ENCODE measurements at places on chromosomes 2 and 18.

DNA sequence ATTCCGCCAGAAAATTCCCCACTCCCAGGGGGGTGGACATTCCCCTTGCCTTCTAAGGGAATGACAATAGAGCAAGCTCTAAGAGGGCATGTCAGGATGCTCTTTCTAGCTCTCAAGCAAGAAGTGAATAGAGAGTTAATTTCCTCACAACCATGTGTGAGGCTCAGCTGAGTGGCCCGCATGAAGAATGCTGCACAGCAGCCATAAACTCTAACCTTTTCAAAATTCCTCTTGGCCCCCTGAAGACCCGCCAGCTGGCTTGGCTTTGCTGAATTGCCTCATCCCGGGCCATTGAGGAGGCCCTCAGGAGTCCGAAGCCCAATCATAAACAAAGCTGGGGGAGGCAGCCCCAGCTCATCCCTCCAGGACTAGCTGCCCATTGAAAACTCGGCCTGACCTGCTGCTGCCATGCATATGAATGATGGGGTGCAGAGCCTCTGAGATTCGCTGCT is 38.2 kb downstream of the NRP2 start:
- DNase-seq, result no peak

DNA sequence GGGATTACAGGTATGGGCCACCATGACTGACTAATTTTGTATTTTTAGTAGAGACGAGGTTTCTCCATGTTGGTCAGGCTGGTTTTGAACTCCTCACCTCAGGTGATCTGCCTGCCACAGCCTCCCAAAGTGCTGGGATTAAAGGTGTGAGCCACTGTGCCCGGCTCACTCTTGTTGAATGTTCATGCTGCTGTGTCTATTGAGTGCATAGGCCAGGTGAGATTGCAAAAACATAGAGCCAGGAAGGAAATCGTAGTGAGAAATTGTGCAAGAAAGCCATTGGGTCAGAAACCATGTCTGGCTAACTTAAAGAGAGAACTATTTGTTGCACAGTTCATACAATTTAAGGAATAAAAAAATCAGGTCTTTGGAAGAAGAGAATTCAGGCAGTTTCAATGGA is 45.5 kb upstream of the FZD5 start:
- DNase-seq, result no peak

DNA sequence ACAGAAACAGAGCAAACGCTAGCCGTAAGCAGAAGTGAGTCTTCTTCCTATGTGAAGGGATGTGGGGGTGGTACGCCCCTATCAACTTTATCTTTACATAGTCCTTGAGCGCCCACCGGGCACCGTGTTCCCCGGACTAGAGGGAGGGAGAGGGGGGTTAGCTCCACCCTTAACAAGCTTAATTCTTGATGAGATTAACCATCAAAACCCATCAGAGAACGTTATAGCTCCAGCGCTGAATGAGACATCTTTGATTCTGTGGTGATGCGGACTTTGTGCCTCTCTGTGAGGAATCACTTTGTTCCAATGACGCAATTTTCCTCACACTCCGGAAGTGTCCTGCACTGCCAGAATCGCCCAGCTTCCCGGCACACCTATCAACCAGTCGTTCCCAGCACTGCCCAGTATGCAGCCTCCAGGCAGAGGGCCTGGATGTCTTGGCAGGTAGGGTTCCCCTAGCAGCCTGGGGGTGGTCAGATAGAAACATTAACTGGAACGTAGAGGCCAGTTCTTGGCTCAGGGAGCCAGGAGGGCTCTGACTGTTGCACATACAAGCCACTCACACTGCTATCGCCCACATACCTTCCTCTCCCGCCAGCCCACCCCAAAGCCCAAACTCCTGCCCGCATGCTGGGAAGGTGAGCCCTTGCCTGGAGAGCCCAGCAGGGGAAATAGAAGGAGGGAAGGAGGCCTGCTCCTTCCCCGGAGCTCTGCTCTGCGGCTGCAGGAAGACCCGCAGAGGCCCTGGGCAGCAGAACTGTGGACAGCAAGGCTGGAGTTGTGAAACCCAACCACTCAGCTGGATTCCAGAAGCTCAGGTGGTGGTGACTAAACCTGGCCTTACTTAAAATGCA is 1.9 kb upstream of the ODC1 start:
- DNase-seq, result no peak

GRCh38 chr2:85666435-85667316 is 1.3 kb downstream of the SFTPB start:
- DNase-seq, result no peak

GRCh38 chr2:1874101-1874865 is 130.0 kb upstream of the PXDN start:
- DNase-seq, result no peak

DNA sequence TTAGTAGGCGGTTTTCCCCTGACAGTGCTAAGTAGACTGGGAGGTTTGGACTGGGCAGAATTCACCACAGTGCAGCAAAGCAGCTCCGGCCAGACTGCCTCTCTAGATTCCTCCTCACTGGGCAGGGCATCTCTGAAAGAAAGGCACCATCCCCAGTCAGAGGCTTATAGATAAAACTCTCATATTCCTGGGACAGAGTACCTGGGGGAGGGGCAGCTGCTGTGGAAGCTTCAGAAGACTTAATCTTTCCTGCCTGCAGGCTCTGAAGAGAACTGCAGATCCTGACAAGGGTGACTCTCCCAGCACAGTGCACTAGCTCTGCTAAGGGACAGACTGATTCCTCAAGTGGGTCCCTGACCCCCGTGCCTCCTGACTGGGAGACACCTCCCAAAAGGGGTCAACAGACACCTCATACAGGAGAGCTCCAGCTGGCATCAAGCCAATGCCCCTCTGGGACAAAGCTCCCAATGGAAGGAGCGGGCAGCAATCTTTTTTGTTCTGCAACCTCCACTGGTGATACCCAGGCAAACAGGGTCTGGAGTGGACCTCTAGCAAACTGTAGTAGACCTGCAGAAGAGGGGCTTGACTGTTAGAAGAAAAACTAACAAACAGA is 266.8 kb upstream of the CRIM1 start:
- no peak for DNase-seq

DNA sequence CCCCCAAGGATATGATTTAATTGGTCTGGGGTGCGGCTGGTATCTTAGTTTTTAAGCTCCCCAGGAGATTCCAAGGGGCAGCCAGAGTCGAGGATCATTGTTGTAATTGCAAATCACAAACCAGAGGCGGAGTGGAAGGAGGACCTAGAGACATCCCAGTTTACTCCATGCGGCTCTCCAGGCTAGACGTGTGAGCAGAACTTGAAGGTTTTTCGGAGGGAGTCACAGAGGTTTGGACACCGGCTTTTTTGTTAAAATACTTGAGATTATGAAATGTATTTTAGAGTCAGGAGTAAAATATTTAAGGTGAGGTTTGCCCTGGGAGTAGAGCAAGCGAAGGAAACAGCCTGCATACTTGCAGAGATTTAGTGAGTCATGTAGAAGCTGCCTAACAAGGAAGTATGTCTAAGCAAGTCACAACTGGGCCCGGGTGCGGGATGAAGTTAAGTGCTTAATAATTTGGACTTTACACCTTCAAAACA is 39.5 kb downstream of the TGOLN2 start:
- DNase-seq, result no peak

GRCh38 chr2:234249873-234250272 is 199.4 kb downstream of the SPP2 start:
- no peak for DNase-seq

DNA sequence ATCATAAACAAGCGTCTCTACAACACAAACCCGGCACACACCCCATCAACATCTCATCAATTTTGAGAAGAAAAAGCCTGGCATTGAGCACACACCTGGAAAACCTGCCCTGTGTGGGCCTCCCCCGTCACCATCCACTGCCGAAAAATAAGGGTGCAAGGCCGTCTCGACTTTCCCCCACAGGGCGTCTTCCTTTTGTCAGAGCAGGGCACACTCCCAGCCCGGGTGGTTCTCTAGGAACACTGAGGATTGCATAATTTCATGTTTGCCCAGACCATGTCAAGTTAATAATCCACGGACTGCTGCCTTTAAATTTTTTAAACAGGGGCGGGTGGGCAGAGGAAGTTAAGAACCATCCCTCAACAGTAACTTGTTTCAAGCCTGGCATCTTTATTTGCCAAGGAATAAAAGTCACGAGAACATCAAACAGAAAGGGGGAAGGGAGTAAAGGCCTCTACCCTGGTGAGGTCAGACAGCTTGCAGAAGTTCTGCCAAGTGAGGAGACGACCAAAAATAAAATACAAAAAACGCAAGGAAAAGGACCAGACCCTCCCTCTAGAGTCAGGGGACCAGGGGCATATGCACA is 2.1 kb downstream of the TFCP2L1 start:
- DNase-seq, result no peak

DNA sequence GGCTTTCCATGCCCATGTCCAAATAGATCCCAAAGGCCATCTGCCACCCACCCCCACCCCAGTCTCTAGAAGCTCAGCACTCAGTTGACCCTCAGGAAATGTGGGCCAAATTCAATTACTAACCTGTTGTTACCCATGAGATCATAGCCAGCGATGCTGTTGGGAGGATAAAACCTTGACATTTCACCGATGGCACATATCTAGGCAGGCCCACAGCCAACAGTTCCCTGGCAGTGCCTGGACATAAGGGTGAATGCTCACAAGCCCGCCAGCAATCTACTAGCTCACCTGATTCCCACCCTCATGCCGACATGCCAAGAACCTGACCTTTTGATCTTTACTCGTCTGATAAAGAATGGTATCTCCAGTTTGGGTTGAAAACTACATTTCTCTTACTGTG is 11.8 kb upstream of the ACOXL start:
- no peak for DNase-seq

- no peak for DNase-seq
Measured at GRCh38 chr2:232628466-232629128, 4.8 kb upstream of the EFHD1 start.

DNA sequence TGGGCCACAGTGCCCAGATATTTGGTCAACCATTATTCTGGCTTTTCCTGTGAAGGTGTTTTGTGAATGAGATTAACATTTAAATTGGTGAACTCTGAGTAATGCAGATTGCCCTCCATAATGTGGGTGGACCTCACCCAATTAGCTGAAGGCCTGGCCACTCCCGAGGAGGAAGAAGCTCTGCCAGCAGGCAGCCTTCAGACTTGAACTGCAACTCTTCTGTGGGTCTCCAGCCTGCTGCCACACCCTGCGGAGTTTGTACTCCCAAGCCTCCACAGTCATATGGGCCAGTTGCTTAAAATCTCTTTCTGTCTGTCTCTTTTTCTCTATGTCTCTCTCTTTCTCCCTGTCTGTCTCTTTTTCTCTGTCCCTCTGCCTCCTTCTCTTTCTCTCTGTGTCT is 262.7 kb downstream of the MYCN start:
- DNase-seq, result no peak

- DNase-seq, result no peak
Measured at GRCh38 chr2:150863691-150864090, 376.2 kb upstream of the RND3 start.

DNA sequence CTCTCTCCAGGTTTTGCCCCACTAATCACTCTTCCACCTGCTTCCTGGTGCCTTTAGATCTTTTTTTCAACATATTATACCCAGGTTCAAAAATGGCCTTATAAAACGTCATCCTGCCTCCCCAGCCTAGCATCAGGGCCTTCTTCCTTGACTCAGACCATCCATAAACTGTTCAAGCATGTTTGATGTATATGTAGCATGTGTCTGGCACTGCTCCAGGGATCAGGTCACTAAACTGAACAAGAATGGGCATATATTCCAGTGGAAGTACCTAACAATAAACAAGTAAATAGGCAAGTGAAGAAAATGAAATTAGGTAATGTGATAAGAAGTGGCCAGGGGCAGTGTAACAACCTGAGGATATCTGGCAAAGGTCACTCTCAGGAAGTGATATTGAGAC is 141.2 kb downstream of the TRIB2 start:
- no peak for DNase-seq

- DNase-seq, result no peak
Measured at GRCh38 chr2:239825705-239825979, 199.5 kb downstream of the NDUFA10 start.

- no peak for DNase-seq
Measured at GRCh38 chr2:183825710-183826109, 701.5 kb downstream of the NUP35 start.

- no peak for DNase-seq
Measured at GRCh38 chr2:126804347-126804746, 94.3 kb upstream of the TEX51 start.

DNA sequence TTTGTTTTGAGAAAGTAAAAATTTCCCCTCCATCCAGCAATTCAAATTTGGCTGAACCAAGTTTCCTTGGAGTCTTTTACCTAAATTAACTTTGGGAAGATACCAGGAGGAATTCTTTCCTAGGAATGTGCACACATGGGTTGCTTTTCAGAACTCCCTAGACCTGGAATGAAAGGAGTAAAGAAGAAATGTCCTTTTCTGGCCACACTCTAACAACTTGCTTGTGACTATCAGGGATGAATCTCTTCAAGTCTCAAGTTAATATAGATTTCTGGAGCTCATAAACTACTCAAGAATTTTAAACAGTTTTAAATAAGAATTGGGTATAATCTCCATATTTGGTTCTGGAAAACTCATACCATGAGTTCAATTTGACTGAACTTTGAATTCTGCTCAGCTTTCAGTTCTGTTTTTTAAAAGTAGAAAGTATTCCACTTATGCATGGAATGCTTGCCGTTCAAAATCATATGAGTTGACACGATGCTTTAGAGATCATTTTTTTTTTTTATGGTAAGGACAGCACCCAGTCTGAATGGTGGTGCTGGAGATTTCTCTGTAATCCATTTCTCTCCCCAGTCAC is 7.7 kb downstream of the RASGRP3 start:
- DNase-seq, result no peak

DNA sequence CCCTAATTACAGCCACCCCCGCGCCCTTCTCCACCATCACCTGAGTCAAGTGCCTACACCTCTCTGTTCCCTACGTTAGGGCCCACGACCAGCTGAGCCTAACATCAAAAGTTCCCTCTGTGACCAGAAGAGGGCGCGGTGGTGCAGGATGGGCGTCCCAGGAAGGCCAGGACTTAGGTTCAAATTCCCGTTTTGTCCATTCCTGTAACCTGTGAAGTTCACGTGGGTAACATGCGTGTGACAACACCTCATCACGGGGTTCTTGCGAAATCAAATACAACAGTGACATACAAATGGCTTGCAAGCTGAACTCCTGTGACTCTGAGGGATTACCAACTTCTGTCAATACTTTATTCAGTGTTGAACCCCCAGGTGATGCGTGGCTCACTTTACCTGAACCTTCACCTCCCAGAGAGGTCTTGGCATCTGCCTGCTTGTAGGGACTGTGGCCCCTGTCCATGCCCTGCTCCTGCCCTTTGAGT is 207.9 kb downstream of the ARL4C start:
- peak; percentile 70 for DNase-seq

- no peak for DNase-seq
Measured at GRCh38 chr2:8754106-8754776, 72.4 kb downstream of the ID2 start.

- no peak for DNase-seq
Measured at GRCh38 chr2:70828914-70829824, 6.4 kb downstream of the CD207 start.

DNA sequence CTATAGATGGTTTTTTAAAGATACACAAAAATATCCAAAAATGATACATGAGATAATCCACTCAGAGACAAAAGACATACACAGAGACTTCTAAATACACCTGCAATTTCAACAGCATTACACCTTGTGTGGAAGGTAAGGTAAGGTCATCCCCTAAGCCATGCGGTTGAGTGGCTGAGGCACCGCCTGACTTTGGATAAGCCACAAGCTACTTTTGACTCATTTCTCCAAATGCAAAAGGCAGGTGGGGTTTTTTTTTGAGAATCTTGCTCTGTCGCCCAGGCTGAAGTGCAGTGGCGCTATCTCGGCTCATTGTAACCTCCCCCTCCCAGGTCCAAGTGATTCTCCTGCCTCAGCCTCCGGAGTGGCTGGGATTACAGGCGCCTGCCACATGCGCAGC is 13.1 kb downstream of the AP1S3 start:
- no peak for DNase-seq
